Upper lobe of right lung (tissue), 1 donor: ENCODE measurements at places on chromosomes 7 and 10. TPM values are rescaled to one million over a fixed set of nuclear protein-coding genes. Genes with fewer than 3 reads are reported as not detected.

OR9A2 gene
- not detected for total RNA-seq

CRYGN gene
- not detected for total RNA-seq

GARIN1A gene
- 2.1 TPM for total RNA-seq

CARD11 gene
- 5.8 TPM for total RNA-seq

CNPY1 gene
- not detected for total RNA-seq

PKD2L1 gene
- total RNA-seq = 2.1 TPM

HOXA5 gene
- 16.0 TPM for total RNA-seq

IMPDH1 gene
- 59.8 TPM for total RNA-seq

DNA sequence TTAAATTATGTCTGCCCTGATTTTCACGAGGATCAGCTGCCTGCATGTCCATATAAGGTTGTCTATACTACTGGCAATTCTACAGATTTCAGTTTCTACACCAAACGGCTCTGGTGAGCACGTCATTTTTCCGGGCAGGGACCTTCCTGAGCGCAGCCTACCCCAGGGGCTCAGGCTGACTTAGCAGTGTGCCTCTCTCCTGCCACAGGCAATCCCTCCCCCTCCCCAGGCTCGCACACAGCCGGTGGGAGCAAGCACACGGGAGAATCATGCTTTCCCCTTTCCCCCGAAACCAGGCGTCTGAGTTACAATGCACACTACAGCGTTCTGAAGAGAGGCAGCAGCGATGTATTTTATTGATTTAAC is 1.7 kb downstream of the KLF6 start:
- DNase-seq = no peak

- no peak for DNase-seq
Measured at GRCh38 chr10:37488792-37489657, 363.6 kb downstream of the ANKRD30A start.

- no peak for DNase-seq
Measured at GRCh38 chr10:55495555-55495954, 694.5 kb upstream of the PCDH15 start.

DNA sequence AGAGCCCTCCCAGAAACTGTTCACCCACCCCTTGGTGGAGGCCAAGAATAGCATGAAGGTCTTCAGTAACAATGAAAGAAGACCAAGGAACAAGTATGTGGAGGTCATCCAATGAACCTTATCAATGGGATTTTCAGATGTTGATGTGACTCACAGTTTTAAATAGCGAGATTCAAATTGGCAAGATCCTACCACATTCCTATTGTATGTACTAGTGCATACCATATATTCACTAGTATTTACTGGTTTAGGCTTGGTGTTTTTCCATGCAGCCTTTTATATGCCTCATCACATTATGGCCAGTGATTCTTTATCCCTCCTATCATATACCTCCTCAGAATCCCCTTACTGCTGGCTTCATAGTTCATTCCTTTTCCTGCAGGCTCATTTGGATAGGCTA is 54.4 kb downstream of the ITGB8 start:
- no peak for DNase-seq

DNA sequence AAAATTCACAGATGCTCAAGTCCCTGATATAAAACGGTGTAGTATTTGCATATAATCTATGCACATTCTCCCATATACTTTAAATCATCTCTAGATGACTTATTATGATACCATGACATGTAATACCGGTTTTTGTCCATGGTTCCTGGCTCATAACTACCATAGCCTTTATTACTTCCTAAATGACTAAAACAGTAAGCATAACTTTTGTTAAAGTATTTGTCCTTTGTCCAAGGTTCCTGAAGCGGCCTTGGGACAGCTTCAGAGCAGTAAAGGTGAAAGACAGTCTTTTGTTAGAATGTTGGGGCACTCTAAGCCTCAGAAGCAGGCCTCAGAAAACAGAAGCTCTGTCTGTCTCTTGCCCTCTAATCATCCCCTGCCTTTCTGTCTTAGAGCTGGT is 4.0 kb downstream of the CRCP start:
- DNase-seq = no peak

DNA sequence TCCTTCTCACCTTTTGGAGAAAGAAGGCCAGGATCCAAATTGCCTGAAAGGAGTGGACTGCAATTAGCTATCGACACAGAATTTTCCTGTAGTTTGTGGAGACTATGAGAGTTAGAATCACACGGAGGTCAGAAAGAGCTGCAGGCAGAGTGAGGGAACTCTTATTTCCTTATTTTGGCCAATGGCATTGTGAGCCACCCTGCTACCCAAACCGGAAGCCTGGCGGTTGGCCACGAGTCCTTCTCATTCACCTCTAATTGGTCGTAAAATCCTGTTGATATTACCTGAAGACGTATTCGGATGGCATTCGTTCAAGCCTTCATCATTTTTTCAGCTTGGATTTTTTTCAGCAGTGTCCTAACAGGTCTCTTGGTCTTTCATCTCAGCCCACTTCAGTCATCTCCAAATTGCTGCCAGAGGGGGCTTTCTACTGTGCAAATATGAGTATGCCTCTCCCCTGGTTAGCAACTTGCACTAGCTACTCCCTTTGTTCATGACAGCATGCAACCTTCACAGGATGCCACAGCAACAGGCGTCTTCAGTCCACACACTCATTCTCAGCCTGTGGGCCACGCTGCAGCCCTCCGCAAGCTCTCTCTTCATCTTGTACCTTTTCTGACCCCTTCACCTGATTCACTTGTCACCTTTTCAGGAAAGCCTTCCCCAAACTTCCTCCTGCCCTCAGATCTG is 66.9 kb downstream of the GATA3 start:
- no peak for DNase-seq

GRCh38 chr7:11345621-11346020 is 371.9 kb downstream of the PHF14 start:
- no peak for DNase-seq

GRCh38 chr7:15686295-15686956 is at the start of gene MEOX2:
TSS of gene MEOX2 (minus strand) at chr7:15686683. CDS start at chr7:15686402, 281 bp downstream.
- DNase-seq = peak; percentile 75

DNA sequence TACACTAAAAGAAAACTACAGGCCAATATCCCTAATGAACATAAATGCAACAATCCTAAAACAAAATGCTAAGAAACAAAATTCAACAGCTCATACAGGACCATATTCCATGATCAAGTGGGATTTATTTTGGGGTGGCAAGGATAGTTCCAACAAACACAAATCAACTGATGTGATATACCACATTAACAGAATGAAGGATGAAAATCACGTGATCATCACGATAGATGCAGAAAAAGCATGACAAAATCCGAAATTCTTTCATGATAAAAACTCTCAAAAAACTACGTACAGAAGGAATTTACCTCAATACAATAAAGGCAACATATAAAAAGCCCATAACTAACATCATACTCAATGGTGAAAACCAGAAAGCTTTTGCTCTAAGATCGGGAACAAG is 124.0 kb downstream of the RELN start:
- DNase-seq = no peak

GRCh38 chr7:141763797-141764196 is at the start of gene TAS2R3:
TSS of gene TAS2R3 (plus strand) at chr7:141764097. CDS start at chr7:141764159, 62 bp downstream.
- DNase-seq = no peak

DNA sequence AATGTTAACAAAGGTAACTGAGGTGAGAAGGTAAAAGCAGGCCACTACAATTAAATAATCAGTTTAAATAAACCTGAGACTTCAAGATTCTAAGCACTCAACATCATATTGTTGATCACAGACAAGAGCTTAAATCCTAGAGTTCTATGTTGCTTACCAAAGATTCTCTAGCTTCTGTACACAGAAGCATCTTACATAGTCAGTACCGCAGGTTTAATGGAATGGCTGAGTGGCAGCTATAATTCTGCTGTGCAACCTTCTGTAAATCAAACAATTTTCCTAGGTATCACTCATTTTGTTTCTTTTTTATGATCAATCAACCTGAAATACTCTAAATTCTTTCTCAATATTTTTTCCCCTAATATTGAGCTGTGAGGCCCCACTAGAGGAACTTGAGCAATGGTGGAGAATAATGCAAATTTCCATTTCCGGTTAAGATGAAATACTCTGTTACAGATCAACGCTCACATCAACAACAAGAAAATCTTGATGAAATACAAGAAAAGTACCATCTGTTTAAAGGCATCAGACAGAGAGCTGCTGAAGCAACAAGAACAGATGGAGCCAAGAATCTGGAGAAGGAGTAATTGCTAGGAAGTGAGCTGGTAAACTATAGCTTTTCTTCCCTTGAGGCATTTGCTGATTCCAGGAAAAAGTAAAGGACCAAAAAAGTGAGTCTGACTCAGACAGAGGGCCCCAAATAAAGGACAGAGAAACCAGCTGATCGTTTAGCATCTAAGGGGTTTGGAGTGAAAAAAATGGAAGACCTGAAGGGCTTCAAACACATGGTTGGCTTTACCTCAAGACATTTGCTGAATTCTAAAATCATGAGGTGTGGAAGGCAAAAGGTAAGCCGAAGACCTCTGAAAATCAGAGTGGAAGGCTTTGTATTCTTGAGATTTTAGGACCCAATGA is 22.6 kb downstream of the PNPLA8 start:
- no peak for DNase-seq

DNA sequence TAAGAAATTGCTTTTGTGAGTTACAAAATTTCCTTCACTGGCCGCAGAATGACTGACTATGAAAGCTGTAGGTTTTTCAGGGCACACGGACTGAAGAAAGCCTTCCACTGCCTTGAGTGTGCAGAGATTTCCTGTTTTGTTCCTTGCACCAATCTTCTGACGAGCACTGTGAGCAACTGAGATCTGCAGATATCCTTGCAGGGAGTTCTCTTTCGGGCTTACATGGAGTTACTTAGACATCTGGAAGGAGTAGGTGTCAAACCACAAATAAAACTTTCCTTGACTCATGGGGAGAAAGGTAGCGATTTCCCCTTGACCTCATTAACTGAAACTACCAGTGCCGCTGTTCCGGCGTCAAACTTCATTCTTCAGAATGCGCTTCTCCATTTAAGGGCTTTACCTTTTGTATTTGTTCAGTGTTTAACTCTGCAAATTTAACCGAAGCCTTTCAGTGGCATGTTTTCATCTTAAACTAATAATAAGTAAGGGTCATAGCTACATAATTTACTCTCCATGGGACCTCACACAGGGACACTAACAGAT is 1175.3 kb downstream of the GATA3 start:
- no peak for DNase-seq

- DNase-seq = no peak
Measured at GRCh38 chr7:22049766-22050500, 104.2 kb upstream of the CDCA7L start.

DNA sequence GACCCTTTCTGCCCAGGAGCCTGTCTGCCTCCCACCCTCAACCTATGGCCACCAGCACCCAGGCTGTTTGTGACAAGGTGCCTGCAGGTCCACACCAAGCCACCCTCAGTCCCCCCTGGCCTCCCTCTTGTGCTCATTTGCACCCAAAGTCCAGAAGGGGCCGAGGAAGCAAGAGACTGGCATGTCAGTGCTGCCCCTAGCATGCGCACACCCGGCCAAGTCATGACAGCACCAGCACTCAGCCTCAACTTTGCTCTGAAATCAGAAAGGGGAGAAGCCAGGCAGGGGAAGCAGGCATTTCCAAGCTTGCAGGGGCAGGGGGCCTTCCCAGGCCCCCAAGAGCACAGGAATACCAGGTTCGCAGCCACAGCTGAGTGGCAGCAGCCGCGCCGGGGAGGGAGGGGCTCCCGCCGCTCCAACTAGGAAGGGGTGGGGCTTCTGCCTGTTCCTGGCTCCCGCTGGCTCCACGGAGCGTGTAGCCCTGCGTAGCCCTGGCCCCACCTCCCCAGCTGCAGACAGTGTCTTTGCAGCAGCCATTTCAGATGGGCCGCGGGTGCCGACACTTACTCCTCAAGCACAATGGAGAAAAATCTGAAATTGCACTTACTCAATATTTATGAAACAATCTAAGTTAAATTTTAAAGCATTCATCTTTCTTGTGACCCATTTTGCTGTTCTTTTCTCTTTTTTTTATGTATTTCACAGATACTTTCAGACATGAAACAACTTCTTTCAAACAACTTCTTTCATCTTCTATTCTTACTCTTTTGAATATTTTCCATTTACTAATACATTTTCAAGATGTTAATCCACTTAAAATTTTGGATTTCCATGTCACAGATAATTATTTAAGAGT is 54.9 kb upstream of the ABCB5 start:
- no peak for DNase-seq
